GM23338 (cell line): ENCODE measurements at places on chromosomes 7 and 10. TPM values are rescaled to one million over a fixed set of nuclear protein-coding genes. Genes with fewer than 3 reads are reported as not detected.

Gene SRRM3
- polyA plus RNA-seq: 8.2 and 8.6 TPM in 2 replicates

Gene ITIH5
- 0.99 and 1.2 TPM in 2 replicates for polyA plus RNA-seq

Gene GIMAP8
- 0.06 TPM in 1 of 2 replicates, not detected in the other for polyA plus RNA-seq

Gene FAM25G
- not detected in 2 replicates for polyA plus RNA-seq

Gene AZGP1
- 1.3 TPM in 1 of 2 replicates, not detected in the other for polyA plus RNA-seq

DNA sequence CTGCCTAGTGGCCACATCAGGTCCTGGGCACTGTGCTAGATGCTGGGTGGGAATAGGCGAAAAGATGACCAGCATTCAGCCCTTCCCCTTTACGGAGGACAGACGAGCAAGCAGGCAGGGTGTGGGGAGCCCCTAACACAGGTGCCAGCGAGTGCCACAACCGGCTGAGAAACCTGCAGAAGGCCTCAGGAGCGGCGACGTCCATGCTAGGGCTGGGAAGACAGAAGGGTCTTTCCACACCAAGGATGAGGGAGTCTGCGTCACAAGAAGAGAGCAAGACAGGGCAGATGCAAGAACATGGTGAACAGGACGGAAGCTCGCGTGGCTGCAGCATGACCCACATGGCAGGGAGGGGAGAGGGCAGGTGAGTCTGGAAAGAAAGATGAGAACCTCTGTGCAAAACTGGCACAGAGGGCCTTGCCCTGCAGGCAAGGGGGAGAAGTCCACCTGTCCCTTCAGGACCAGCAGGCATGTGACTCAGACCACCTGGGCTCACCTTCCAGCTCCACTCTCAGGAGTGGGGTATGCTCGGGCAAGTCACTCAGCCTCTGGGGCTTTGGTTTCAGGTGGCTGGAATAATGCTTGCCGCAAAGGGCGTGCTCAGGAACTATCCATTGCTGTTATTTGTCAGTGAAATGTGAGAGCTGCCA lies 36.6 kb downstream of the KCNH2 start:
- no peaks in the 10 kb centered on the region for H3K4me1 ChIP-seq
- DNase-seq: no peak
- H3K36me3 ChIP-seq: no peaks in the 10 kb centered on the region
- no peaks in the 10 kb centered on the region for H3K27me3 ChIP-seq
- H3K27ac ChIP-seq: no peak overlapping the region

GRCh38 chr10:127552446-127552845 lies 3.3 kb downstream of the NPS start:
- no peaks in the 10 kb centered on the region for H3K36me3 ChIP-seq
- no peak for DNase-seq
- H3K4me1 ChIP-seq: no peaks in the 10 kb centered on the region
- no peak overlapping the region for H3K4me3 ChIP-seq
- H3K27ac ChIP-seq: no peak overlapping the region

- H3K27ac ChIP-seq: no peak overlapping the region
- H3K27me3 ChIP-seq: no peaks in the 10 kb centered on the region
- H3K36me3 ChIP-seq: no peaks in the 10 kb centered on the region; the same call in 1 of the 2 replicates
- no peaks in the 10 kb centered on the region for H3K4me1 ChIP-seq
Observed at GRCh38 chr10:130956251-130956650, 355.3 kb downstream of the TCERG1L start.

GRCh38 chr7:158609313-158609974 lies 21.8 kb upstream of the PTPRN2 start:
- DNase-seq: no peak
- 0 out of 2 replicates have a peak, but pooled peaks cover 6% of the 10 kb centered on the region for H3K4me1 ChIP-seq
- H3K27me3 ChIP-seq: no peaks in the 10 kb centered on the region
- H3K27ac ChIP-seq: no peak overlapping the region

DNA sequence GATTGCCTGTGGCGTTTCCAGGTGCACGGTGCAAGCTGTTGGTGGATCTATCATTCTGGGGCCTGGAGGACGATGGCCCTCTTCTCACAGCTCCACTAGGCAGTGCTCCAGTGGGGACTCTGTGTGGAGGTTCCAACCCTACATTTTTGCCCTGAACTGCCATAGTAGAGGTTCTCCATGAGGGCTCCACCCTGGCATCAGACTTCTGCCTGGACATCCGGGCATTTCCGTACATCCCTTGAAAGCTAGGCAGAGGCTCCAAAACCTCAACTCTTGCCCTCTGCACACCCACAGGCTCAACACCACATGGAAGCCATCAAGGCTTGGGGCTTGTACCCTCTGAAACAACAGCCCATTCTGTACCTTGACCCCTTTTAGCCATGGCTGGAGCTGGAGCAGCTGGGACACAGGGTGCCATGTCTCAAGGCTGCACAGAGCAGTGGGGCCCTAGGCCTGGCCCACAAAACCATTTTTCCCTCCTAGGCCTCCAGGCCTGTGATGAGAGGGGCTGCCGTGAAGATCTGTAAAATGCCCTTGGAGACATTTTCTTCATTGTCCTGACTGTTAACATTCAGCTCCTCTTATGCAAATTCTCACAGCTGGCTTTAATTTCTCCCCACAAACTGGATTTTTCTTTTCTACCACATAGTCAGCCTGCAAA lies 10.0 kb upstream of the FGL2 start:
- no peaks in the 10 kb centered on the region for H3K36me3 ChIP-seq
- no peaks in the 10 kb centered on the region for H3K4me1 ChIP-seq
- no peak overlapping the region for H3K4me3 ChIP-seq
- no peaks in the 10 kb centered on the region for H3K27me3 ChIP-seq
- peak; percentile 12 for DNase-seq

DNA sequence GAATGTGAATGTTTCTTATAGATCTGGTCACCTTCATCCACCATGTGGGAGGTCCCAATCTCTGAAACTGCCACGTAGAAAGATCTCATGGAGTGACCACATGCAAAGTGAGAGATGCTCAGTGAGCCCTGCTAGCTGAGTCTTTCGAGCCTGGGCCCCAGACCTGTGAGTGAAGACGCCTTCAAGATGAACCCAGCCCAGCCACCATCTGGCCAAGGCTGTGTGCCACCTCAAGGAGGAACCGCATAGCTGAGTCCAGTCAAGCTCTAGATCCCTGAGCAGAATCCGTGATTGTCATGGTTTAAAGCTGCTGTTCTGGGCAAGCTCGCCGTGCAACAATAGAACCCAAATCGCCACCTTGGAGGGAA lies 20.2 kb upstream of the PPIF start:
- no peaks in the 10 kb centered on the region for H3K4me1 ChIP-seq
- no peak overlapping the region for H3K4me3 ChIP-seq
- no peaks in the 10 kb centered on the region for H3K27me3 ChIP-seq
- no peak overlapping the region for H3K27ac ChIP-seq

DNA sequence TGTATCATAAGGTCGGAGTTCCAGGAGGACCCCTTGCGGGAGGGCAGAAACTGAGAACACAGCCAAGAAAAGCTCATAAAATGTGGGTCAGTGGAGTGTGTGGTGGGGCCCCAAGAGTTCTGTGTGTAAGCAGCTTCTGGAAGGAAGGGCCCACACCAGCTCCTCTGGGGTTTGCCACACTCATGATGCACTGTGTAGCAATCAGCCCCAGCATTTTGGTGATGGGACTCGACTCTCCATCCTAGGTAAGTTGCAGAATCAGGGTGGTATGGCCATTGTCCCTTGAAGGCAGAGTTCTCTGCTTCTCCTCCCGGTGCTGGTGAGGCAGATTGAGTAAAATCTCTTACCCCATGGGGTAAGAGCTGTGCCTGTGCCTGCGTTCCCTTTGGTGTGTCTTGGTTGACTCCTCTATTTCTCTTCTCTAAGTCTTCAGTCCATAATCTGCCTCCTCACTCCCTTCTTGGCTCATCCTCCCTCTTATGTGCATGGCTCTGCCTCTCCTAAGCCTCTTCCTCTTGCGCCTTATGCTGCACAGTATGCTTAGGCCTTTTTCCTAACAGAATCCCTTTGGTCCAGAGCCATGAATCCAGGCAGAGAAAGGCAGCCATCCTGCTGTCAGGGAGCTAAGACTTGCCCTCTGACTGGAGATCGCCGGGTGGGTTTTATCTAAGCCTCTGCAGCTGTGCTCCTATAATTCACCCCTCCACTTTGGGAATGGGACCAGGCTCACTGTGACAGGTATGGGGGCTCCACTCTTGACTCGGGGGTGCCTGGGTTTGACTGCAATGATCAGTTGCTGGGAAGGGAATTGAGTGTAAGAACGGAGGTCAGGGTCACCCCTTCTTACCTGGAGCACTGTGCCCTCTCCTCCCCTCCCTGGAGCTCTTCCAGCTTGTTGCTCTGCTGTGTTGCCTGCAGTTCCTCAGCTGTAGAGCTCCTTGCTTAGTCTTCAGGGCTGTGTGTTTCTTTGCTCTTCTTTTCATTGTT lies 17.8 kb downstream of the PRSS2 start:
- DNase-seq: no peak
- no peaks in the 10 kb centered on the region for H3K36me3 ChIP-seq
- no peaks in the 10 kb centered on the region for H3K27me3 ChIP-seq
- no peak overlapping the region for H3K4me3 ChIP-seq

GRCh38 chr7:84624927-84625326 lies 430.3 kb upstream of the SEMA3A start:
- H3K4me3 ChIP-seq: no peak overlapping the region
- no peaks in the 10 kb centered on the region for H3K4me1 ChIP-seq
- H3K27me3 ChIP-seq: no peaks in the 10 kb centered on the region
- H3K36me3 ChIP-seq: no peaks in the 10 kb centered on the region
- DNase-seq: no peak
- no peak overlapping the region for H3K27ac ChIP-seq

DNA sequence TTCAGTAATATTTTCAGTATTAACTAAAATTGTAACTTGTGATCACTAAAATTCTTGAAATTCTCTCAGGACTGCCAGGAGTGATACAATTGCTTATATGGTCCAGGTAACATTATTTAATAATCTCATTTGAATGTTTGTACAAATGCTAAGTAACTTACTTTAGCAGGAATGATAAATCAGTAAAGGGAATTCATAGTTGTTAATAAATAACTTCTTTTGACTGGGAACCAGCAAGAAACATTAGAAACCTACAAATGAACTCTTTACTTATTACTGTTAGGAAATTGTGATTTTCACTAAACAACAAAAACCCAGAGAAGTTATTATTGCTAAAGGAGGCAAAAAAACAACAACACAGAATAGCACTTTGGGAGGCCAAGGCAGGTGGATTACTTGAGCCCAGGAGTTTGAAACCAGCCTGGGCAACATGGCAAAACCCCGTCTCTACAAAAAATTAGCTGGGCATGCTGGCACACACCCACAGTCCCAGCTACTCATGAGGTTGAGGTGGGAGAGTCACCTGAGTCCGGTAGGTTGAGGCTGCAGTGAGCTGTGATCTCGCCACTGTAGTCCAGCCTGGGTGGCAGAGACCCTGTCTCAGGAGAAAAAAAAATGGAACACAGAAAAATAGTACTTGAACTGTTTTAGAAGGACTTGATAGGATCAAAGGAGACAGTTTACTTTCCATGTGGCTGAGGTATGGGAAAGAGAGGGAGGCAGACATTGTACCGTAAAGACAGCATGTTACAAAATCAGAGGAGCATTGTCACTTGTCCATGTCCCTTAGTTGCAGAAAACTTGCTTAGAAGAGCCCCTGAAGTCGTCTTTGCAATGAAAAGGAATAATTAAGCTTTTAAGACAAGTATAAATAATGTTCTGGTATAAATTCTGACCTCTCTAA lies 53.1 kb downstream of the SHOC2 start:
- DNase-seq: no peak
- no peak overlapping the region for H3K4me3 ChIP-seq
- H3K36me3 ChIP-seq: no peaks in the 10 kb centered on the region
- H3K27ac ChIP-seq: peak overlapping the region; percentile 29; the same call in 1 of the 2 replicates

DNA sequence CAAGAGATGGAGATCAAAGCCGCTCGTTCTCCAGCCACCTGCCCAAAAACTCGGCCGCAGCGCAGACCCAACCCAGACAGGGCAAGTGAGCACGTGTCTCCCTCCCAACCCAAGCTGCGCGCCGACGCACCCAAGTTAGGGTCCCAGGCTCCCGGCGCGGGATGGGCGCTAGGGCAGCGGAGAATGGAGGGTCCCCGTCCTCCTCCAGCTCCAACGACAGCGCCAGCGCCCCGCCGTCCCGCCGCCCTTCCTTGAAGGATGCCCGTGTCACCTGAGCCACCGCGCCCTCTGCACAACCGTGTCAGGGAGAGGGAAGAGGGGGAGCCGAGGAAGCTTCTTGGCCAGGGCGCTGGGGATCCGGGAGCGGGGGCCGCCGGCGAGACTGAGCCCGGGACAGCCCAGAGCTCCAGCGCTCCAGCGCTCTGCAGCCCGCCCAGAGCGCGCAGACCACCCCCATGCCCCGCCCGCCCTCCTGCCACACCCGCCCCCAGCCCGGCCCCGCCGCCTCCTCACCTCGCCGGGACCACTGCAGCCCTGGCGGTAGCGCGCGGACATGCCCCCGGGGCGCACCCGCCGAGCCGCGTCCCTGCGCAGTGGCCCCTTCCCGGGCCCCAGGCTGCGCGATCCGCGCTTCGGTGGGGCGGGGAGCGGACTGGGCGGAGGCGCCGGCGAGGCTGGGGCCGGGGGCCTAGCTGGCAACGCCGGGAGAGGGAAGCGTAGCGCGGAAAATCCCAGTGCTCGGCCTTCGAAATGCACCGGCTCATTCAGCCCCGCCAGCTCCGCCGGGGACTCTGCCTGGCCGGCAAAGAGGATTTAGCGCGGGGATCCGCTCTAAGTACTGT lies at the start of gene SLC16A12:
TSS of gene SLC16A12 (minus strand) at position 424 of the 842 bp plus-strand sequence. CDS start 73,016 bp downstream, outside the sequence.
- no peaks in the 10 kb centered on the region for H3K36me3 ChIP-seq
- peak; percentile 78 for DNase-seq
- H3K27me3 ChIP-seq: peaks cover 65% of the 10 kb centered on the region
- H3K4me1 ChIP-seq: peaks cover 45% of the 10 kb centered on the region
- no peak within 1 kb of the TSS for H3K27ac ChIP-seq
- peak within 1 kb of the TSS; percentile 67 for H3K4me3 ChIP-seq

- H3K4me3 ChIP-seq: no peak overlapping the region
- H3K4me1 ChIP-seq: no peaks in the 10 kb centered on the region
- H3K27me3 ChIP-seq: no peaks in the 10 kb centered on the region
- no peak for DNase-seq
Observed at GRCh38 chr7:24197852-24198251, 86.1 kb upstream of the NPY start.

- H3K27ac ChIP-seq: no peak overlapping the region
- no peak for DNase-seq
- H3K4me1 ChIP-seq: no peaks in the 10 kb centered on the region
Observed at GRCh38 chr10:128051548-128051947, 74.7 kb downstream of the MKI67 start.

DNA sequence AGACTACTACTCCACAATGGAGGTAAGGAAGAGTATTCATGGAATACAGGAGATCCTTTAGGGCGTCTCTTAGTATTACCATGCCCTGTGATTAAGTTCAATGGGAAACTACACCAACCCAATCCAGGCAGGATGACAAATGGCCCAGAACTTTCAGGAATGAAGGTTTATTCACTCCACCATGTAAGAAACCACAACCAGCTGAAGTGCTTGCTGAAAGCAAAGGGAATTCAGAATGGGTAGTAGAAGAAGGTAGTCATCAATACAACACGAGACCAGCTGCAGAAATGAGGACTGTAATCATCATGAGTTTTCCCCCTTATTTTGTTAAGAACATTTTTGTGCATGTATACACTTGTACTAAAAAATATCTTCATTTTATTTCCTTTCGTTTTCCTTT lies 76.6 kb downstream of the GPR37 start:
- DNase-seq: no peak
- H3K27me3 ChIP-seq: no peaks in the 10 kb centered on the region
- no peak overlapping the region for H3K27ac ChIP-seq
- H3K4me3 ChIP-seq: no peak overlapping the region

- no peaks in the 10 kb centered on the region for H3K36me3 ChIP-seq
- no peak overlapping the region for H3K4me3 ChIP-seq
- H3K4me1 ChIP-seq: no peaks in the 10 kb centered on the region
- H3K27ac ChIP-seq: no peak overlapping the region
Observed at GRCh38 chr7:45347804-45348203, 190.2 kb downstream of the RAMP3 start.

- peak; percentile 29 for DNase-seq
- peak overlapping the region; percentile 46 for H3K4me3 ChIP-seq
- peaks cover 76% of the 10 kb centered on the region for H3K27me3 ChIP-seq
- H3K36me3 ChIP-seq: no peaks in the 10 kb centered on the region
Observed at GRCh38 chr10:118246332-118247295, 95.5 kb downstream of the FAM204A start.
